ENCODE measurements at places on chromosomes 6 and 20.

- no peak for DNase-seq
Observed at GRCh38 chr6:147642458-147642857, 134.0 kb downstream of the SAMD5 start.

DNA sequence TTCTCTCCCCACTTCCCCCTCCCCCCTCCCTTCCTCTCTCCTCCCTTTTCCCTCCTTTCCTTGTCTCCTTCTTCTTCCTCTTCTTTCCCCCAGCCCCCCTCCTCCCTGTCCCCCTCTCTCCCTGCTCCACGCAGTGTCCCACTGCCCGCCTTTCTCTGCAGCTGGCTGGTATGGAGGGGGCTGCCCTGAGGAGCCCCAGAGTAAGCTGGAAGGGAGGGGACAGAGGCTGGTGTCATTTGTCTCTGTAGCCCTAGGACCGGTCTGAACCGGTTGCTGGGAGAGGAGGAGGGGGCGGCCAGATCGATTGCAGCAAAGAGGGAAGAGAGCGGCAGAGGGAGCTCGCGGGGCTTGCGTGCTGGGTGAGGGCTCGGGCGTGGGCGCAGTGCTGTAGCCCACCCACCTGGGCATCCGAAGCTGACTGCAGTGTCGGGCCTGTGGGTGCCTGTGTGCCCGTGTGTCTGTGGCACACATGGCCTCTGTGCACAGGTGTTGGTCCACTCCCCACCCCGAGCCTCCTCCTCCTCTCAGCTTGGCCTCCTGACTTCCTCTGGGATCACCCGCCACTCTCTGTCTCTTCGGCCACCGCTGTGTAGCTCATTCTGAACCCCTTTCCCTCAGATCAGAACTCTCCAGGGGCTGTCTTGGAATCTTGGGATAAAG lies 50.6 kb downstream of the SRC start:
- no peak for DNase-seq

- no peak for DNase-seq
Observed at GRCh38 chr6:105667056-105667455, 264.2 kb upstream of the PREP start.

DNA sequence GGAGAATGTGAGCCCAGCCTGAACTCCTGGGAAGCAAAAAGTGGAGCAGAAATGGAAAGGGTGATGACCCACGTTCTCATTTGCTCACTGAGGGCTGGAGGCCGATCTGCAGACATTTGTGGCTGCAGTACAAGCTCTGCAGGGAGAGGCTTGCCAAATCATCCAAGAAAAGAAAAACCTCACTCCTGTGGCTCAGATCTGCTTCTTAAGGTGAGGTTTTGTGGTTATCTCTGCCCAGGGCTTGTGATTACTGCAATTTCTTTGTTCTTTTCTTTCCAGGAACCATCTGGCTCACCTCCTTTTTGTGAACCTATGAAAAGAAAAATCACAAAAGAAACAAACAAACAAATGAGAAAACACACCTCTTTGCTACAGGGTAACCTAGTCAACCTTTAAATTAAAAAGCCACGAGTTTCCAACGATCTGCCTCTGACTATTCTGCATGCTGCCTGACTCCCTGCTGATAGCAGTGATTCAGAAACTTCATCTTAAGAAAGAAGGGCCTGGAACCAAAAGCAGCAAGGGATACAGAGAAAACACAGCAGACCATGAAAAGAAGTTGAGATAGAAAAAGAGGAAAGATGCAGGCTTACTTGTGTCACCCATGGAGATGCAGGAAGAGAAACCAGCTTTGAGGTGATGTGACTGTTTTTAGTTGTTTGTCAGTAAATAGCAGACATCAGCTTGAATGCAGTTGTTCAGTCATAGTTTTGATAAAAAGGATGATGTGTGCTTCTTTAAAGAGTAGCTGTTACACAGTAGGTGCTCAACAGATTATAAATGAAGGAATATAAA lies 165.1 kb downstream of the LMBRD1 start:
- DNase-seq = no peak

DNA sequence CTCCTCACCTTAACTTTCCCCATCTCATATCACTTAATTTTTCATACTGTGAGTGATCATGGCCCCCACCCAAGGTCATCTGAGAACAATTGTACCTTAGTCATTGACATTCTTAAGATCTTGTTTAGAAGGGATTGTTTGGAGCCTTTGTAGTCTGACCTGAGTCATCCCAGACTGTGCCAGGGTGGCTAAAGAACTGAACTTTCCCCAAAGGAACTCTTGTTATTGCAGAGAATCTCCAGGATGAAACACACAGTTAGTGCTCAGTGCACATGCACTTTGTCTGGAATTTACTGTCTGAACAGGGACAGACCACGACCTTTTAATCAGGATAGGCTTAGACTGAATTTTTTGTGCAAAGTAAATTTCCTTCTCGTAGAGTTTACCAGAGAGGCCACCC lies 112.6 kb upstream of the CCN2 start:
- DNase-seq = no peak

GRCh38 chr20:3875378-3875974 lies 13.7 kb upstream of the PANK2 start:
- DNase-seq = no peak

DNA sequence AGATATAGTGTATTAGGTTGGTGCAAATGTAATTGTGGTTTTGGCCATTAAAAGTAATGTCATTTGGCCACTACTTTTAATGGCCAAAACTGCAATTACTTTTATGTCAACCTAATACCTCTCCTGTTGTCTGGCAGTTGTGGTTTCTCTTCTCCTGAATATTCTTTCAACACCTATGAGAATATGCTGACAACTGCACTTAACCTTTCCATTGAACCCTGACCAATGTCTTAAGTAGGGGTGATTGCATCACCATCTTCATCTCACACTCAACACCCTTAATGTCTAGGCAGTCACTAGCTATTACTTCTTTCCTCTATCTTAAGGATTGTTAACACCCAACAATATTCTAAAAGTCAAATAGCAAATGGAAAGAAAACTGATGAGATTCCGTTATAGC lies 200.5 kb upstream of the HSF2 start:
- no peak for DNase-seq

DNA sequence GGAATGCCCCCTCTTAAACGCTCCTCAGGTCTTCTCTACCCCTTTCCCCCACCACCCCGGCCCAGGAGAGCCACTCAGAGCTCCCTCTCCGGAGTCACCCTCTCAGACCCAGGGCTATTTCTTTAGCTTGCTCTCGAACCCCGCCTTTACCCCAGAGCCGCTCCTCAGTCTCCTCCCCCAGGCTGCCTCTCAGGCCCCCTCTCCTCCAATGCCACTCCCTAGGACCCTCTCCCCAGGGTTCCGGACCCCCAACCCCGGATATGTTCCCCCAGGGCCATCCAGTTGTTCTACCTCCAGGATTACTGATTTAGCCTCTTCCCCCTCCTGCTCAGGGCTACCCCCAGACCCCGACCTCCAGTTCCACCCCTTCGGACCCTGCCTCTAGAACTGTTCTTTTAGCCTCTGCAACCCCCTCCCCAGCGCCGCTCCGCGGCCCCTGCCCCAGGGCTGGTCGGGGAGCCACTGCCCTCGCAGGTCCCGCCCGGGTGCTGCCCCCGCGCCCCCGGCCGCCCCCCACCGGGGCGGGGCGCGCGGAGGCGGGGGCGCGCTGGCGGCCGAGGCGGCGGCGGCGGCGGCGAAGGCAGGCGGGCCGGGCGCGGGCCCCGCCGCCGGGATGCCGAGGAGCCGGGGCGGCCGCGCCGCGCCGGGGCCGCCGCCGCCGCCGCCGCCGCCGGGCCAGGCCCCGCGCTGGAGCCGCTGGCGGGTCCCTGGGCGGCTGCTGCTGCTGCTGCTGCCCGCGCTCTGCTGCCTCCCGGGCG lies at the start of gene MMP24:
Gene MMP24, plus strand, starts transcription at position 565 of the 758 bp plus-strand sequence. Its CDS starts 49 bp downstream, at position 614.
- no peak for DNase-seq

DNA sequence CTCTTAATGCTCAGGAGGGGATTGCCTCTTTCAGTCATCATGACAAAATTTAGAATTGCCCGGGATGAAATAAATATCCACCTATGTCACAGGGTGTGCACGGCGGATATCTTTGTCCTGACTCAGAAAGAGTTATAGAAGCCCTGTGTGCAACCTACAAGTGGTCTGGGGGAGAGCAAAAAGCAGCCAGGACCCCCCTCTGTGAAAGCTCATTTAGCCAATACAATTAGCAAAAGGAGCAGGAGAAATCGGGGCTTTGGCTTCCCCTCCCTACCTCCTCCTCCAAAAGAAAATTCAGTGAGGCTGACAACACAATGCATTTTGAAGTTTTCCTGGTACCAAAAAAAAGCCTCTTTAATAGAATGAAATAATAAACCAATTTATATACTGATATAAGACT lies 21.8 kb downstream of the FOXA2 start:
- no peak for DNase-seq

- no peak for DNase-seq
Observed at GRCh38 chr20:46328200-46328882, 20.0 kb upstream of the CDH22 start.

DNA sequence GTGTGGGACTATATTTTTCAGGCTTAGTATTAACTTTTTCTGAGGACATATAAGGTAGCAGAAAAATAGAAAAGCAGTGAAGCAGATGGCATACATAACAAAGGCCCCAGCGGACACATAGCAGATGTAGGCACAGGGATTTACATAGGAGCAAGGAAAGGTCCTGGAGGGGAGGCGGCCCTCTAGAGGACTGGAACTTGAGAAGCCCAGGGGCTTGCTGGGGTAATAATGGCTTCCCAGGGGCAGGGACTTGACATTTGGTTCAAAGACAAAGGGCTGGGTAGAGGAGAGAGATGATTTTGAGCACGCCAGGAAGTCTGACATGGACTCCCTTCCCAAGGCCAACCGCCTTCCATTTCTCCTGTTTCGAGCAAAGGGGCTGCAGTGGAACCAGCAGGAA lies 31.7 kb upstream of the OSTM1 start:
- no peak for DNase-seq

GRCh38 chr20:23018432-23018831 lies 16.7 kb upstream of the SSTR4 start:
- no peak for DNase-seq

DNA sequence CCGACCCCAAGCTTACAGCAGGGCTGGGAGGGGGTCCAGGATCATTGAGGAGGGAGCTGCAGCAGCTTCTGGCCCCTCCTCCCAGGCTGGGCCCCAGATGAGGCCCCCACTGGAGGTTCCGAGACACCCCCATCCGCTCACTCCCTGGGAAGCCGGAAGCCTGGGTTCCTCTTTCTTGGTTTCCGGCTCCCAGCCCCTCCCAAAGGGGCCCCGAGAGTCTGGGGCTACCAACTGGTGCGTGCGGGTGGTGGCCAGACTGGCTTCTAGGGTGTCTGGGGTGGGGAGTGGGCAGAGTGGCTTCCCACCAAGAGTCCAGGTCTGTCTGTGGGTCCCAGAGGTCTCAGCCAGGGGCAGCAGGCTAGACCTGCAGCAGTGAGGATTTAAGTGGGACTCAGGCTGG lies 2.2 kb downstream of the RGS19 start:
- DNase-seq = no peak

GRCh38 chr6:129607581-129608186 lies 102.3 kb downstream of the ARHGAP18 start:
- DNase-seq = no peak

DNA sequence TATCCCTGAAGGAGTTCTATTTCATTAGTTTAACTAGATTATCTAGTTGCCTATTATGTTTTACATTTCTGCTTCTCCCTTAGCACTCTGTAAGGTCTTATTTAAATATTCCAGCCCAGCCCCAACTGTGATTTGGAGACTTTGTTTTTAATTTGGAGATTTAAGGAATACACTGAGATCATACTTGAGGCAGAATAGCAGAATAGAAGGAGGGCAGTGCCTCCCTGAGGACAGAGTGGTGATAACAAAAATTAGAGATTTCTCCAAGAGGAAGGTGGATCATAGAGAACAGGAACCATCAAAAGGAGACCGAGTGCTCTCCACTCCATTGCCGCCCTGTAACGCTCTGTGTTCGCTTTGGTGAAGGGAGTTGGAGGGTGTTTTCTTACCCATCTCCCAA lies 14.8 kb upstream of the CD164 start:
- no peak for DNase-seq

DNA sequence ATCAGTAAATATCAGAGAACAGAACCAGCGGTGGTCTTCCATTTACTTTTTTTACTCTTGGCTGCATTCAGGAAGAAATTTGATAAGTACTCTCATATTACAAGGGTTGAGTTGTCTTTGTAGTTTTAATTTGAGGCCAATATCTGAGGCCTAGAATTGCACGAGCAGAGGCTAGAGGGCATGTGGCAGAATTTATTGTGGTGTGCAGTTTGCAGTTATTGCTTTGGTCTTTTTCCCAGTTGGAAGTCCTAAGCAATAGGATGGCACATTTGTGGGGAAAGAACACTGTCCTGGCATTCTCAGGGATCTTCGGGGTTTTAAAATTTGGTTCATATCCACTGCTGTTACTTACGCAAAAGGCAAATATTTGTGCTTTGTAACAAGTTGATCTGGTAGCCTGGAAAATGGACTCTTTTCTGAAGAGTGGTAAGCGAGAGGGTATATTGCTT lies 66.0 kb downstream of the CTNNBL1 start:
- DNase-seq = no peak

GRCh38 chr6:169780571-169781091 lies 29.2 kb downstream of the ERMARD start:
- no peak for DNase-seq

DNA sequence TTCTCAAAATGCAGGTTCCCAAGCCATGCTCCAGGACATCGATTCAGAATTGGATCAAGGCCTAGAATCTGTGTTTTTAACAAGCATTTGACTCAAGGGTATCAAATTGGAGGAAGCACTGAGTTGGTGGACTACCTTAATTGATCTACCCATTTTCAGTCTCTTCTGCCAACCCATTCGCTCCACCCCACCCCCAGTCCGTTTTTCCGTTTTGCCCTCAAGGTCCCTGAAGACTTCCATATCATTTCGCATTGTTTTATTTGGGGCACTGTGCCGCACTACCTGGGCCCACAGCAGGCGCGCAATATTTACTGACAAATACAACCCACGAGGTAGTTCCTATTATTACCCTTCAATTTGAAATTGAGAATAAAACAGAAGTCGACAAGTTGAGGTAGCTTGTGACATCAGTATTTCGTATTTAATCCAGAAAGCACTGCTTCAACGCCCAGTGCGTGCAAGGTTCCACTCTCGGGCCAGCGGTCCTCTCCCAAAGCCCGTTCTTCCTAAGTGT lies 557 bp upstream of the DHX35 start:
- no peak for DNase-seq

DNA sequence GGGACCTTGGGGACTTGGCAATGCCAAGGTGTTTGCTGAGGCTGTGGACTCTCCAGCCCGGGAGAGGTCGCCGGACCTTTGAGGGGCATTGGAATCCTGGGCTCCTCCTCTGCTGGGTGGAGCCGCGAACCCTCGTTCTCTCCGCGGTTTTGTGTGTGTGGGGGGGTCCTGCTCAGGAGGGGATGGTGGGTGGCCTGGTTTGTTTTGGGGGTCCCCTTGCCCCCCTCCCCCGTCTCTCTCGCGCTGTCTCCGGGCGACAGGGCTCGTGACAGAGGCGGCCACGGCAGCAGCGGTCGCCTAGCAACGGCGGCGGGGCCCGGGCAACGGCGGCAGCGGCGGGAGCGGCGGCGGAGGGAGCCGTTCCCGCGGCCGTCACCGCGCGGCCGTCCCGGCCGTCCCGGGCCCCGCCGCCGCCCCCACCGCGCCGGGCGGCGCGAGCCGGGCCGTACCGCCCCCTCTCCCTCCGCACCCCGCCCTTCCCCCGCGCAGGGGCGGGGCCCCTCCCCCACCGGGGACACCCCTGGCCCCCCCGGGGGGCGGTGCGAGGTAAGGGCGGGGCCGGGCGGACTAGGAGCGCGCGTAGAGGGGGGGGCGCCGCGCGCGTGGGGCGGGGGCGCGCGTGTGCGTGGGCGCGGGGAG lies 7.8 kb downstream of the SYNGAP1 start:
- DNase-seq = no peak

Data from activated gamma-delta T cell treated with anti-CD3 and anti-CD28 coated beads, Interleukin-2, amount 50 U/mL, for 16 hours (primary cell).